CD4-positive, alpha-beta T cell treated with Interleukin-21 for 1 hour (primary cell): ENCODE measurements at places on chromosomes 5 and 9.

DNA sequence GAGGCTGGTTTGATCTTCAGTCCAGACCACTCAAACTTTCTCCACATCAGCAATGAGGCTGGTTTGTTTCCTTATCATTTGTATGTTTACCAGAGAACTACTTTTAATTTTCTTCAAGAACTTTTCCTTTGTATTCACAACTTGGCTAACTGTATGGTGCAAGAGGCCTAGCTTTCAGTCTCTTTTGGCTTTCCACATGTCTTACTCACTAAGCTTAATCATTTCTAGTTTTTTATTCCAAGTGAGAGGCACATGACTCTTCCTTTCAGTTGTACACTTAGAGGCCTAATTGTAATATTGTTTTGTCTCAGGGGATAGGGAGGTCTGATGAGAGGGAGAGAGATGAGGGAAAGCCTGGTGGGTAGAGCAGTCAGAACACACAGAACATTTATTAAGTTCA, 554.0 kb upstream of the ARRDC3 start:
- no peak for DNase-seq

DNA sequence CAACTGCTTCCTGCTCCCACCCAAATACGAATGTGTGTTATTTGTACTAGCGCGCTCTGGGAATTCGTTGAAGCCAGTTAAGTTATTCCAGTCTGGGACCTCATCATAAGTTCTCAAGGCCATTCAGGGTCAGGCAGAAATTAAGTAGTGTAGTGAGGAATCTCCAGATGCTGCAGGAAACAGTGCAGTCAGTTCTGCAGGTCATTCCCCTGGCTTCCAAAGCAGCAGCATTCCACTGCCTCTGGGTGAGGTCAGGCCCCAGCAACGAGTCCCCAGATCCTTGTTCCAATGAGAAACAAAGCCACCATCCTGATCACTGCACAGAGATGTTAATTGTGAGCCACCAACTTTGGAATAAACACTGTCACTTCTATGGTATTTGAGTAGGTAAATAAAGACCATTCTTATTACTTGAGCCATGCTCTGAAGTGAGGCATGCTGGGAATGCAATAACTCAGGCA, 33.1 kb downstream of the SVEP1 start:
- DNase-seq = no peak

GRCh38 chr9:113886466-113886865, 10.4 kb downstream of the ZNF618 start:
- DNase-seq = no peak

GRCh38 chr5:141742866-141743851, 61.1 kb upstream of the ARAP3 start:
- no peak for DNase-seq

- no peak for DNase-seq
These were observed 6.1 kb downstream of the RPS14 start for GRCh38 chr5:150443242-150444075.

DNA sequence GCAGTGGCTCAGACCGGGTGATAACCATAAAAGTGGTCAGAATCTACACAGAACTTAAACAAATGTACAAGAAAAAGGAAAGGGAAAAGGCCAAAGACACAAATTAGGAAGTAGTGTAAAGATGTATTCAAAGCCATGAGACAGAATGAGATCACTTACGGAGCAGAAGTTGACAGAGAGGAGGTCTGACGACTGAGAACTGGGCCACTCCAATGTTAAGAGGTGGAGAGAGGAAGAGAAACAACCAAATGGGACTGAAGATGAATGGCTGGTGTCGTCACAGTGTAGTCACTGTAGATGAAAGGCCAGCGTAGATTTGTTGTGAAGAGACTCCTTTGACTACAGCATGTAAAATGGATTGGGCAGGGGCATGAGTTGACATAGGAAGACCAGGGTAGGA, 114.4 kb downstream of the DROSHA start:
- DNase-seq = no peak

- DNase-seq = no peak
These were observed 308.2 kb downstream of the ACTL7B start for GRCh38 chr9:108547411-108548135.

GRCh38 chr9:111038331-111039230, at the start of gene LPAR1:
TSS of gene LPAR1 (minus strand) at chr9:111038470. CDS start at chr9:110972117, 66,353 bp downstream.
- no peak for DNase-seq

- DNase-seq = peak; percentile 76
These were observed 120.2 kb upstream of the GRHPR start for GRCh38 chr9:37302277-37302676.

GRCh38 chr5:136424835-136425584, 59.7 kb upstream of the TRPC7 start:
- peak; percentile 20 for DNase-seq

DNA sequence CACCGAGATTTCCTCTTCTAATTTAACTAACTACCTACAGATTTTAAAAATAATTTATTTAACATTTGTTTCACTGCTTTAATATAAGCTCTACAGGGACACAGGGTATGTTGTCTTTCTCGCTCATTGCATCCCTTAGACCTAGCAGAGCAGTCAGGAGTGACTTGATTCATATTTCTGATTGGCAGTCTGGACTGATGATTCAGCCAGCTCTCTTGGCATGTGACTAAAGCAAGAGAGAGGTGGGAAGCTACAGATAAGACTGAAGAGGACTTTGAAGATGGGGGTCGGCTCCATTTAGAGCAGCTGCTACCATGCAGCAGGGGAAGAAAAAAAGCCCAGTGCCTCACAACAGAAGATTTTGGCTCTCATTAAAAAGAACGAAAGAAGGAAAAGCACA, 173.4 kb upstream of the STK32A start:
- DNase-seq = no peak

- DNase-seq = peak; percentile 67
These were observed 16.4 kb downstream of the ITK start for GRCh38 chr5:157197086-157197485.

DNA sequence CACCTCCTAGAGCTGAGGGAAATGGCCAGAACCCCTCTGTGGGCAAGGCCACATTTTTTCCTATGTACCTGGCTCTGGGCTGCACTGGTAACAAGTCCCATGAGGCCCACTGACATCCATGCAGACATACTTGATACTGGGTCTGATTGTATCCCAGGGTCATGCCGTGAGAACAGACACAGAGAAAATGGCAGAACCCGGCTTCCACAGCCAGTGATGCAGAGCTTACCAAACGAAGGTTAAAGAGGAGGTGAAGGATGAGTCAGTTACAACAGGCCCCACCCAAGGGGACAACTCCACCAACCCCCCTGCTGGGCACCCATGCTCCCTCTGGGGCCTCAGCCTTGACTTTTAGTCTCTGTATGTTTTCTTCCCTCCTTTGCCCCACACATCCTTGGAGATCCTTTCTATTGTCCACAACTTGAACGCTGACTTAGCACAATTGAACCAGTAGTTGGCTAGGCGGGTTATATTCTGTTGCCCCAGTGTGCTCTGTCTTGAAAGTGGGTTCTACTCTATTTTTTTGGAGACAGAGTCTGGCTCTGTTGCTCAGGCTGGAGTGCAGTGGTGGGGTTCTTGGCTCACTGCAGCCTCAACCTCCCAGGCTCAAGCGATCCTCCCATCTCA, 93.5 kb downstream of the DAP start:
- no peak for DNase-seq
